CD4-positive, alpha-beta T cell treated with Interleukin-1 beta for 1 hour (primary cell): ENCODE measurements at places on chromosomes 4 and X.

DNA sequence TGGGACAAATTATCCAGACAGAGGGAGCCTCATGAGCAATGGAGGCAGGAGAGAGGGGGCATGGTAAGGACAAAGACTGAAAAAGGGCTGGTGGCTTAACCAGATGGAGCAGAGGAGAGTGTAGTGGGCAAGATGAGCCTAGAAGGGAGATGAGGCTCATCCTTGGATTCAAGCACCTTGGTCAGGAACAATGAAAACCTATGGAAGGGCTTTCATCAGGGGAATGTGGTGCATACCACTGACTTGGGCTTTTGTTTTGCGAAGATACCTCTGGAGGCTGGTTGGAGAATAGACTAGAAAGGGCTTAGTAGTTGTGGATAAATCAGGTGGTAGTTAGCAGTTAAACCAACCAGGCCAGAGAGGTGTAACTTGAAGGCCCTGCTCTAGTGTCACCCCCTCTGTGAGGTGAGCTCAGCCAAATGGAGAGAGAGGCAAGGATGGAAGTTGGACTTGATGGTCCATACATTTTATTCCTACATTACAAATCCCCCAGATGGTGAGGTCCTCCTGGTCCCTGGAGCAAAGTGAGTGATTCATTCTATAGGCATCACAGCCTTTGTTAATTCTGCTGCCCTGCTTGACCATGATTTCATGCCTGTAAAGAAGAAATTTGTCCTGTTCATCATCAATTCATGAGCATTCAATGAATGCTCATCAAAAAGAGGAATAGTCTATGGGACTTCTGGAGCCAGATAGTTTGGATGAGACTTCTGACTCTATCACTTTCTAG is 264.8 kb upstream of the IGFBP7 start:
- DNase-seq: no peak

DNA sequence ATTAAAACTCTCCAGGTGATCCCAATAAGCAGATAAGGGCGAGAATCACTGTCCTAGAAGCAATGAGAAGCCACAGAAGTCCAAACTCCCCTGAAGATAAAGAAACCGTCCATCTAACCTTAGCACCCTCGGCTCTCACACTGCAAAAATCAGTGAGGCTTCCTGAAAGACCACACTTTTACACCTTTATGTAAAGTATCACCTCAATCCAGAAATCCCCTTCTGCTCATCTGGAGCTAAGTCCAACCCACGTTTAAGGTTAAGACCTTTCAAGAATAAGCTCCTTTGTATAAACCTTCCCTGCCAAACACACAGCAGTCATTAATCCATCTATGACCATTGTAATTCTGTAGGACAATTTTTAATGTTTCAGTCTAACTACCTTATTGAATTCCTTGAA is 41.7 kb downstream of the LIN54 start:
- DNase-seq: no peak

DNA sequence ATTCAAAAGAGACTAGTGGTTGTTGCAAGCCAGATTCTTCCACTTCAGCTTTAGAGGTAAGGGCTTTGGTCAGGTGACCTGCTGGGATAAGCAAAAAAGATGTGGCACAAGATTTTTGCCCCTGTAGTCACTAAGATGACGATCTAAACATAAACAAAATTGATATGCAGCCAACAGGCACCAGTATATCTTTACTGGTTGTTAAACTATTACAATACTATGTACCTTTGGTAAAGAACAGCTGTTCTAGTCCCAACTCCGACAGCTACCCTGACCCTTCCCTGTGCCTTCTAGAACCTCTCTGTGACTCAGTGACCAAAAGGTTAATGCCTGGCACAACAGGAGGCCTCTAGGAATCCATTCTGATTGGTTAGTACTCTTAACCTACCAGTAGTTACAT is 59.6 kb downstream of the MGST2 start:
- DNase-seq: no peak

- DNase-seq: no peak
Measured at GRCh38 chr4:37431417-37431743, 186.8 kb downstream of the NWD2 start.

DNA sequence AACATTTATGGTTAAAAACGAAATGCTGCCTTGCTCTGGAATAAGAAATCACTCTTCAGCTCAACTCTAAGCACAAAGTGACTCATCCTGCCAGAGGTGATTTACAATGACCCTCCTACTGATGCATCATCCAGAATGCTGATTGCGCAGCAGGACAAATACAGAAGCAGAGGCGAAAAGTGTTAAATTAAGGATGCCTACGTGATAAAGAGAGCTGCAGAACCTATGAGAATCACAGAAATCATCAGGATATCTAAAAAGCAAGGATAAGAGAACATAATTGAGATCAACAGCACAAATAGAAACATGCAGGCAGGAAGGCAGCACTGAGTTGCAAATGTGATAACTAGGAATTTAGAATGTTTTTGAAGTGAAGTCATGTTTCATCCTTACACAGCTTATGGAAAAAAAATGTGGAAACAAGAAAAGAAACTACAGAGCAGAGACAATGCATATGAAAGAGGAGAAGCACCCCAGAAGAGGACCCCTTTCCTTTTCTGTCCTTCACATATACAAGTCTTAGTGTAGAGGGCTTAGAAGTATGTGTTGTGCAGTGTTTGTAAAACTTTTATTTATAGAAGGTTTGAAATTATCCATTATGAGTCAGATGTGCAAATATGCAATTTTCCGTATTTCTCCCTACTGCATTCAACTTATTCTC is 188.4 kb downstream of the SLC7A11 start:
- no peak for DNase-seq
